CD4-positive, alpha-beta memory T cell (primary cell): ENCODE measurements at places on chromosomes 1 and 21. TPM values are rescaled to one million over a fixed set of nuclear protein-coding genes. Genes with fewer than 3 reads are reported as not detected.

Gene CGN
- not detected for polyA plus RNA-seq

Gene C1orf185
- not detected for polyA plus RNA-seq

Gene FAM229A
- not detected for polyA plus RNA-seq

Gene REN
- not detected for polyA plus RNA-seq

Gene S100B
- polyA plus RNA-seq, result 0.73 TPM

Gene SLFNL1
- 0.77 TPM for polyA plus RNA-seq

Gene PDZK1IP1
- not detected for polyA plus RNA-seq

Gene NBPF10
- 0.18 TPM for polyA plus RNA-seq

Gene TSPEAR
- polyA plus RNA-seq, result 0.07 TPM

GRCh38 chr1:212641956-212642355 is 33.4 kb downstream of the ATF3 start:
- no peak for DNase-seq

GRCh38 chr1:5393603-5394002 is 598.6 kb downstream of the NPHP4 start:
- no peak for DNase-seq

- DNase-seq, result no peak
Measured at GRCh38 chr1:227333423-227333822, 15.1 kb upstream of the CDC42BPA start.

- DNase-seq, result no peak
Measured at GRCh38 chr1:8464377-8464776, 146.5 kb downstream of the SLC45A1 start.

DNA sequence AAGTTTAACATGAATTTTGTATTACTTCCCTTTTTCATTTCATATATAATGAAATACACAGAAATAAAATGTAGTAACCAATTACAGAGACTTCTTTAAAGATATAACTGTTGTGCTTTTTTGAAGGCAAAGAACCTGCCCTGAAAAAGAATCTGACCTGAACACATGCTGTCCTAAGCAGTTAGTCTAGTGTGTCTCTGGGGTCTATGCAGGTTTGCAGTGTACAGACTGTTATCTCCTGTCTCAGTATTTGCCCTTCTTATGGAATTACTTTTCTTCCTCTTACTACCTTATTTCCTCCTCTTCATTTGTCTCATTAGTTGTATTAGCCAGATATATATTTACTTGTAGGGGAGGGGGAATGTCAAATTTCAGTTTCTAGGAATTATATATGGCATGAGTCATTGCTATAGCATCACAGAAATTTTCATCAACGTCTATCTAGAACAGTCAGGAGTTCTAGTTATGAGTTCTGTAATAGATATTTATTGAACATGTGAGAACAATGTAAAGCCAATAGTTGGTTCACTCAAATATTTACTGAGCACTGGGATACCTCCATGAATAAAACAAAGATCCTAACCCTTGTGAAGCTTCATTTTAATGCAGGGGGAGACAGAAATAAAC is 28.4 kb upstream of the PLEKHO1 start:
- DNase-seq, result no peak

DNA sequence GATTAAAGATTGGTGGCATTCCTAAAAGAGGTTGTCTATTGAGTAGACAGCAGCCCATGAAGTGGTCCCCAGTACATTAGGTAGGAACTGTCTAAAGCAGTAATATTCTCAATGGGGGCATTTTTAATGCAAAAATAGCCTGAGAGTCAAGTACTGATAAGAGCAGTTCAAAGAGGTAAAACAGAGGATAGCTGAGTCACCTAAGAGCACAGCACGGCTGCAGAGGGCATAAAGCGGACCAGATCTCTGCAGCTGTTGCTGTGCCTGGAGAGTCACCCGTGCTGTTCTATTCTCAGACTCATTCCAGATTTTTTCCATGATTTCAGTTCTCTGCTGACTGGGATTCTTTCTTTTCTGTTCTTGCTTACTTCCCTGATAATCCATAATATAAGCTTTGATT is 313.2 kb downstream of the OLFM3 start:
- DNase-seq, result no peak

GRCh38 chr1:34808051-34808810 is 15.4 kb downstream of the GJA4 start:
- DNase-seq, result no peak

GRCh38 chr1:74012583-74012982 is 185.4 kb downstream of the LRRIQ3 start:
- no peak for DNase-seq

DNA sequence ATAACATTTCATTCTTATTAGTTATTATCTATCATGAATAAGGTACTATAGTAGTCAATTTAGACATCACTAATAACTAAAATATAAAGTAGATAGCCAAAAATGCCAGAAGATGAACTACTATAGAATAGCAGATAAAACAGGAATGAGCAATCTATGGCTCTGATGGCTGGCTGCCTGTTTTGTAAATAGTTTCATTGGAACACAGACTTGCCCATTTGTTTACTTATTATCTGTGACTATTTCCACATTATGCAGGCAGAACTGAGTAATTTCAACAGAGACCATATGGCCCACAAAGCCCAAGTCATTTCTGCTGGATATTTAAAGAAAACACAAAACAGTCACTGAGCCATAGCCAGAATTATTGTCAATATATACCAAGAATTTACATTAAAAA is 222.1 kb downstream of the COL24A1 start:
- no peak for DNase-seq

- DNase-seq, result peak; percentile 17
Measured at GRCh38 chr1:39955547-39956539, 898 bp downstream of the MFSD2A start.

- no peak for DNase-seq
Measured at GRCh38 chr21:27805696-27806095, 838.8 kb upstream of the ADAMTS5 start.

GRCh38 chr1:81800695-81801650 is at the start of gene ADGRL2:
ADGRL2 (plus strand) TSS chr1:81800934; CDS start chr1:81836985, 36,051 bp downstream.
- no peak for DNase-seq

GRCh38 chr21:45110873-45111624 is 36.7 kb downstream of the ADARB1 start:
- DNase-seq, result no peak

- DNase-seq, result no peak
Measured at GRCh38 chr1:184152974-184153373, 101.4 kb downstream of the TSEN15 start.

GRCh38 chr1:116490588-116490987 is 80.2 kb downstream of the CD58 start:
- DNase-seq, result no peak

GRCh38 chr1:110176299-110176956 is 26.1 kb downstream of the SLC6A17 start:
- no peak for DNase-seq

DNA sequence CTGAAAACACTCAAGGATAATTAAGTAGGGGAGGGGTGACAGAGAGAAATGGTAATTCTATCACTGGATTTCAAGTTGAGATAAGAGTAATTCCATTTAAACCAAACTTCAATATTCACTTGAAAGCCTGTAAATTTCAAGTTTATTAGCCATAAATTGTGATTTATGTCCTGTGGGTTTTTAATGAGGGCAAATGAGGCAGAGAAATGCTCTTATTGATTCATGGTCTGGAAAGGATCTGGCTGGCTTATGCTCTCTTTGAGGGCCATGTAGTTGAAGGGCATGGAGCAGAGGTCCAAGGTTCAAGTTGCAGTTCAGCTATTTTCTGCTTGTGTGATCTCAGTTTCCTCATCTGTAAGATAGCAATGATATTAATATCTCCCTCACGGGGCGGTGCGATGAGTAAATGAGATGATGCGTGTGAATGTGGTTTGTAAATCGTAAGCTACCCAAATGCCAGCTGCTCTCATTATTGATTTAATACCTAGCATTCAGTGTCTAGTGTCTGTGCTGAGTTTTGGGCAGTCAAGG is 12.3 kb downstream of the OLFML3 start:
- DNase-seq, result no peak

DNA sequence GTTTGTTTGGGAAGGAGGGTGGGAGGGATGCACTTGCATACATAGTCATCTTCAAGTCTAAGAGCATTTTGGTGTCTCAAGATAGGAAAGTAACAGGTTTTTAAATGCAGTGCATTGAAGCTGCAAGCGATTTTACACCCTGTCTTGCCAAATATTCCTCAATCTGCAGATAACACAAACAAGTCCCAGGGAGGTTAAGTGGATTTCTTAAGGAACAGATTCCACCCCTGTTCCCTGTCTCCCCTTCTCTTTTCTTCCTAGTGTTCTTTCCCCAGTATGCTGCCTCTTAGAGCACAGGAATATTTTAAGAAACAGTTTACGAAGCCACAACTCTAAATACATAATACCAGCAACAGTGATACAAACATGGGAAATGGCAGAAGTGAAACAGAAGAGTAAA is 389.9 kb downstream of the PLPP3 start:
- DNase-seq, result no peak

DNA sequence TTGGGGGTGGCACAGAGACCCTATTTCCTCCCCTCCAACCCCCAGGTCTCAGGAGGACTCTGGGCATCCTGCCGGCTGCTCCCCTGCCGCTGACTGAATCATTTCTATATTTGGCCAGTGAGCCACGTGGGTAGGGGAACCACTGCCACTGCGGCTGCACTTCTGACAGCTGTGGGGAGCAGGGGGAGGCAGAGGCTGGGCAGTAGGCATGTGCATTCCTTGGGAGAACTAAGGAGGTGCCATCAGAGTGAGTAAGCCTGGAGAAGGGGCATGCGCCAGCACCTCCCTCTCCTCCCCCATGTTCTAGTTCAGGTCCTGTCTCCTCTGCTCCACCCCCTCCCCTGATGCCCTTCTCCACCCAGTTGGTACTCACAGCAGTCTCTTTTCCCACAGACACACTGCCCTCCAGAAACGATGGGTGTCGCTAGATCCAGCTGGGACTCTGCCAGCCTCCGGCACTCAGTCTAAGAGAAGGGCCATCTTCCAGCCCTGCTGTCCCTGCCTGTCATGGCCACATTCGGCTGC is 12.0 kb downstream of the PPFIA4 start:
- no peak for DNase-seq

- DNase-seq, result no peak
Measured at GRCh38 chr1:10716840-10717239, 79.6 kb downstream of the CASZ1 start.

DNA sequence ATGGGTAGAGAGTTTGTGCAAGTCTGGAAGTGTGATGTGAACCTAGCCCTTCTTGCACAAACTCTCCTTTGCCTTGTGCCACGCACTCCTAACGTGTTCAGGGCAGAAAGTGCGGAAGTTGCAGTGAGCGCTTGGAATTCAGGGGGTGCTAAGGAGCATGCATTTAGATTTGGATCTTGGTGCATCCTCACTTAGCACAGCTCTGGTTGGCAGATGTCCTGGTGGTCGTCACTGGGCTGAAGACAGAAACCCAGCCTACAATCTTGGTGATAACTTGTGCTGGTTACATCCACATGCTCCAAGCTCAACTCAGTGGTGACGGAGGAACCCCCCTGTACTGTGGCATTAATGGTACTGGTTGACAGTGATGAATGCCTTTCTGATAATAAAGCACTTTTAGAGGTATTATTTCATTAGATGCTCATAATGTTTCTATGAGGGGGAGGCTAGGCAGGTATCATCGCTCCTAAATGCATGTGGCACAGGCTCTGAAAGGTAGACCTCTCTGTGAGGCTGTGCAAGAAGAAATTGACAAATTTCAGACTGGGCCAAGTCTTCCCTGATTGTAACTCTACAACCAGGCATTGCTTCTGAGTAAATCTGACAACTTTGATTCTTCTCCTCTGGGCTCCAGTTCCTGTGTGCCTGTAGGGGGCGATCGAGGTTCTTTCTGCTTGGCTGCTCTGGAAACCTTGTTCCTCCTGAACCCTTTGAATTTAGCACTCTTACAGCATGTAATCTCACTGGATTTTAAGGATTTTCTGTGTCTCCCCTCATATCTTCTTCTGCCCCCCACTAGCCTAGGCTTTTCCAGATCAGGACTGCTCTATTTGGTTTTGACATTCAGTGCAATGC is 40.6 kb downstream of the MAPKAPK2 start:
- DNase-seq, result peak; percentile 60

DNA sequence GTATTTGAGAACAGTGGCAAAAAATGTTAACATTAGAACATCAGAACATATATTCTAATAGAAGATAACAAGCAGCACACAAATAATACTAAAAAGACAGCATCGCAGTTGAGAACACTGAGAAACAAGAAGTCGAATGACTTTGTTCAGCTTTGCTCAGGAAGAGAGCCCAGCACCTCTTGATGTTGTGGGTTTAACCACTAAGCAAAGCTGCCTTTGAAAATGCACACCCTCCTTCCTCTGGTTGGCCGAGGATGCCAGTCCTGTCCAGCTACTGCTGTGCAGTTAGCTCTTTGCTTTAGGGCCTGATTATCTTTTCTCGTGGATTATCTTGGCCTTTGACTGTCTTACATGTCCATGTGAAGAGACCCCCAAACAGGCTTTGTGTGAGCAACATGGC is 60.5 kb downstream of the SPATA46 start:
- DNase-seq, result no peak

- DNase-seq, result no peak
Measured at GRCh38 chr1:15344800-15345704, 64.6 kb upstream of the EFHD2 start.

- DNase-seq, result no peak
Measured at GRCh38 chr1:214341932-214342331, 61.0 kb downstream of the SMYD2 start.

DNA sequence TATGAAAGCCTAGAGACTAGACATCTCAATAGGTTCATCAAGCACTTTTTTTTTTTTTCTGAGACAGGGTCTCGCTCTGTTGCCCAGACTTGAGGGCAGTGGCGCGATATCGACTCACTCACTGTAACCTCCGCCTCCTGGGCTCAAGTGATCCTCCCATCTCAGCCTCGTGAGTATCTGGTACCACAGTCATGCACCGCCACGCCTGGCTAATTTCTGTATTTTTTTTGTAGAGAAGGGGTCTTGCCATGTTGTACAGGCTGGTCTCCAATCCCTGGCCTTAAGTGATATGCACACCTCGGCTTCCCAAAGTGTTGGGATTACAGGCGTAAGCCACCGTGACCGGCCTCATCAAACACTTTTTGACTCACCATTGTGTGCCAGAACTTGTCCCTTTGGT is 613 bp upstream of the GPATCH4 start:
- DNase-seq, result no peak

- no peak for DNase-seq
Measured at GRCh38 chr1:41038110-41038509, 16.6 kb upstream of the SLFNL1 start.

DNA sequence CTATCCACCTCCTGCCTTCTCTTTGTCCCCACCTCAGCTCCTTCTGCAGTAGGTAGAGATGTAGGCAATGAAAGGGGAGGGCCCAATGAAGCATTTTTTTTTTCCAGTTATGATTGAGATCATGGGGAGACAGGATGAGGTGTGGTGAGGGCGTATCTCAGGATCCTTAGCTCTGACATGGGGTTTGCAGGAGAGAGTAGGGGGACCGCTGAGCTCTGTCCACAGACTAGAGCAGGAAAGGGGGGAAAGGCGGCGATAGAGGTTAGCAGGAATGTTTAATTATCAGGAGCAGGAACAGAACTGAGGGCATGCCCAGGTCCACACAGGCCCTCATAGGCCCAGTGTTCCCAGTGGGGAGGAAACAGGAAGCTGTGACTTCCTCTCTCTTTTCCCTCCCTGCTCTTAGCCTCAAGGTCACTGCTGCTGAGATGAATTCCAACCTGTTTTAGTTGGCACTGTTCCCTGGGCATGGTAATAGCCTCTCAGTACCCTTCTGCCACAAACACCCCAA is 901 bp upstream of the RXFP4 start:
- no peak for DNase-seq
